ENCODE measurements at places on chromosomes 3 and 15. TPM values are rescaled to one million over a fixed set of nuclear protein-coding genes. Genes with fewer than 3 reads are reported as not detected.

GRCh38 chr3:155154255-155154654 is 74.1 kb downstream of the MME start:
- H3K36me3 ChIP-seq = no peaks in the 10 kb centered on the region
- no peaks in the 10 kb centered on the region for H3K27me3 ChIP-seq
- no peaks in the 10 kb centered on the region for H3K4me1 ChIP-seq

DNA sequence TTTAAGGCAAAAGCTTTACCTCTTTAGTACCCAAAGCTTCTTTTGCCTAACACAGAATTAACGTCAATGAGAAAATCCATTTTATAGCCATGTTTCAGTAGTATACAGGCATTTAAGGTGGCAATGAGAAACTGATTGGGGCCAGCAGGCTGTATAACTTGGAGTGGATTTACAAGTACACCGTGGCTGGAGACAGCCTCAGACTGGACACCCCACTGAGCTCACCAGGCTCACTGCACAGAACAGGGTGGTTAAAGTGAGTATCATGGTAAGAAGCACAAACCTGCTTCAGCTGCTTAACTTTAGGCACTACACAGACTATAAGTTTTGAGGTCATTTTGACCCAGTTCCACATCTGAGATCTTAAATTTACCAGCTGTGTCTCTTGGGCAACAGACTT is 8.9 kb downstream of the CPOX start:
- H3K36me3 ChIP-seq = no peaks in the 10 kb centered on the region
- H3K27me3 ChIP-seq = no peaks in the 10 kb centered on the region
- H3K4me1 ChIP-seq = no peaks in the 10 kb centered on the region
- no peak for DNase-seq

- no peak overlapping the region for H3K4me3 ChIP-seq
- H3K4me1 ChIP-seq = no peaks in the 10 kb centered on the region
- no peak for DNase-seq
- H3K27ac ChIP-seq = no peak overlapping the region
- no peaks in the 10 kb centered on the region for H3K27me3 ChIP-seq
These were observed 103.8 kb upstream of the PRICKLE2 start for GRCh38 chr3:64329037-64329436.

DNA sequence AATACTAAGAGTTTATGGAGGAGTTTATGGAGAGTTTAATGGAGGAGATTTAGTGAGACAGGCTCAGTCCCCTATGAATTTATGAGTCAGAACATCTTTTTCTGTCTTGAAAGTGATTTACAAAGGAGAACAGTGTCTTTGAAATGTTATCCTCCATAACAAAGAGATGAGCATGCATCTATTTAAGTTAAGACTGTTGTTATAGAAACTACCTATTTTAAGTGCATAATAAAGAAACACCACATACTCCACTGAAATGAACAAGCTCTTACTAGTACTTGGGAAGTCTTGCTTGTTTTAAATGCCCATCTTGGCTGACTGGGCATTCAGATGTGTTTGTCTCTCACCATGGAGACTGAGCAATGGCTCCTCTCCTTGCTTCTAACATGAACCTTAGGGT is 118.7 kb upstream of the ACP3 start:
- DNase-seq = no peak
- peaks cover 17% of the 10 kb centered on the region for H3K27me3 ChIP-seq
- no peak overlapping the region for H3K27ac ChIP-seq
- H3K36me3 ChIP-seq = no peaks in the 10 kb centered on the region

GRCh38 chr3:99877031-99877579 is 59.4 kb downstream of the CMSS1 start:
- peak overlapping the region; percentile 92 for H3K27ac ChIP-seq
- DNase-seq = no peak
- H3K4me1 ChIP-seq = peaks cover 16% of the 10 kb centered on the region
- no peaks in the 10 kb centered on the region for H3K27me3 ChIP-seq
- H3K4me3 ChIP-seq = no peak overlapping the region

GRCh38 chr15:78767331-78767951 is 43.8 kb downstream of the ADAMTS7 start:
- H3K27me3 ChIP-seq = no peaks in the 10 kb centered on the region
- no peak overlapping the region for H3K4me3 ChIP-seq
- peaks cover 8% of the 10 kb centered on the region for H3K4me1 ChIP-seq
- no peaks in the 10 kb centered on the region for H3K36me3 ChIP-seq

GRCh38 chr3:70916375-70917055 is 604.1 kb upstream of the MDFIC2 start:
- peaks cover 20% of the 10 kb centered on the region for H3K27me3 ChIP-seq
- no peak for DNase-seq
- no peaks in the 10 kb centered on the region for H3K36me3 ChIP-seq
- no peak overlapping the region for H3K4me3 ChIP-seq
- no peaks in the 10 kb centered on the region for H3K4me1 ChIP-seq

- H3K4me3 ChIP-seq = no peak overlapping the region
- no peak overlapping the region for H3K27ac ChIP-seq
- H3K27me3 ChIP-seq = peaks cover 15% of the 10 kb centered on the region
- H3K4me1 ChIP-seq = no peaks in the 10 kb centered on the region
These were observed 11.0 kb upstream of the PDCD6IP start for GRCh38 chr3:33787328-33788009.

- H3K36me3 ChIP-seq = peaks cover 31% of the 10 kb centered on the region
- H3K4me3 ChIP-seq = no peak overlapping the region
- H3K27ac ChIP-seq = peak overlapping the region; percentile 57
- DNase-seq = no peak
- peaks cover 91% of the 10 kb centered on the region for H3K27me3 ChIP-seq
- H3K4me1 ChIP-seq = no peaks in the 10 kb centered on the region
These were observed 7.5 kb downstream of the SOX2 start for GRCh38 chr3:181718987-181719911.

- no peaks in the 10 kb centered on the region for H3K27me3 ChIP-seq
- DNase-seq = peak; percentile 77
- peak overlapping the region; percentile 95 for H3K27ac ChIP-seq
- H3K4me1 ChIP-seq = peaks cover 62% of the 10 kb centered on the region
- H3K4me3 ChIP-seq = peak overlapping the region; percentile 93
These were observed 1.8 kb downstream of the PRKCD start for GRCh38 chr3:53162672-53163443.

GRCh38 chr3:170038434-170039110 is 777 bp downstream of the GPR160 start:
- H3K36me3 ChIP-seq = no peaks in the 10 kb centered on the region
- H3K27me3 ChIP-seq = no peaks in the 10 kb centered on the region
- peak; percentile 60 for DNase-seq
- H3K4me3 ChIP-seq = peak overlapping the region; percentile 91
- peak overlapping the region; percentile 93 for H3K27ac ChIP-seq

GRCh38 chr3:126827121-126827520 is 123.1 kb downstream of the CHCHD6 start:
- no peak overlapping the region for H3K4me3 ChIP-seq
- no peaks in the 10 kb centered on the region for H3K36me3 ChIP-seq
- no peak overlapping the region for H3K27ac ChIP-seq
- DNase-seq = no peak

- no peak for DNase-seq
- H3K4me1 ChIP-seq = no peaks in the 10 kb centered on the region
- no peak overlapping the region for H3K27ac ChIP-seq
- H3K27me3 ChIP-seq = peaks cover 39% of the 10 kb centered on the region
These were observed 5.2 kb downstream of the ACTC1 start for GRCh38 chr15:34790121-34790520.

DNA sequence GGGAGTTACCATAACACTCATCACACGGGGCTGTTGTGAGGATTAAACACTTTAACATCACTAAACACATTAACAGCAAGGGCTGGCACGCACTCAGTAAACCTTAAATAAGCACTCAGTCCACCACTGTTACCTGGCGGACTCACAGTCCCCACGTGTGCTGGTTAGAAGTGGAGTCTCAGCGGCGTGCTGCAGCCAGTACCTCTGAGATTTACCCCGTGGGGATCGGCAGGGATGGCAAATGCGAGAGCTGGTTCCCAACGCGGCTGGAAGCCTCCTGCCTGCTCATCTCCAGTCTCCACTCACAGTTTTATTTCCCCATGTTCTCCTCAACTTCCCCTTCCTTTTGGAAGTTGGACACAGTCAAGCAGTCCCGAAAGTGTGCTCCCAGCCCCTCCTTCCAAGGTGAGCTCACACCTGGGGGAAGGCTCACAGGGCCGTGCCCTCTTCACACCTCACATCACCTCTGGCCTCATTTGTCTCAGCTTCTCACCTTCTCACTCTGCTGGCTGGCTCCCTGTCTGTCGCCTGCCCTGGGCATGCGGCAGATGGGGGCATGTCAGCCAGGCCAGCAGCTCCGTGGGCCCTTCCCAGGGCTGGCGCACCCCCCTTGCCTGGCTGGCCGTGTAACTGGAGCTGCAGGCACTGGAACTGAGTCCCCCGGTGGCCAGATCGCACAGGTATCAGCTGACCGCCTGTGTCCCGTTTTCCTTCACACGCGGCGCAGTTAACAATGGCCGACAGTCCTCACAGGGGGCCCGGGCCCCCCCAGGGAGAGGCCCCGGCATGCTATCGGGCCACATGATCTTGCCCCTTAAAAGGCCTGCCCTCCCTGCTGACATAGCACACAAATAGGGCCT is 87.1 kb downstream of the WNT7A start:
- H3K4me1 ChIP-seq = no peaks in the 10 kb centered on the region
- no peak overlapping the region for H3K4me3 ChIP-seq
- no peaks in the 10 kb centered on the region for H3K36me3 ChIP-seq
- no peak for DNase-seq

DNA sequence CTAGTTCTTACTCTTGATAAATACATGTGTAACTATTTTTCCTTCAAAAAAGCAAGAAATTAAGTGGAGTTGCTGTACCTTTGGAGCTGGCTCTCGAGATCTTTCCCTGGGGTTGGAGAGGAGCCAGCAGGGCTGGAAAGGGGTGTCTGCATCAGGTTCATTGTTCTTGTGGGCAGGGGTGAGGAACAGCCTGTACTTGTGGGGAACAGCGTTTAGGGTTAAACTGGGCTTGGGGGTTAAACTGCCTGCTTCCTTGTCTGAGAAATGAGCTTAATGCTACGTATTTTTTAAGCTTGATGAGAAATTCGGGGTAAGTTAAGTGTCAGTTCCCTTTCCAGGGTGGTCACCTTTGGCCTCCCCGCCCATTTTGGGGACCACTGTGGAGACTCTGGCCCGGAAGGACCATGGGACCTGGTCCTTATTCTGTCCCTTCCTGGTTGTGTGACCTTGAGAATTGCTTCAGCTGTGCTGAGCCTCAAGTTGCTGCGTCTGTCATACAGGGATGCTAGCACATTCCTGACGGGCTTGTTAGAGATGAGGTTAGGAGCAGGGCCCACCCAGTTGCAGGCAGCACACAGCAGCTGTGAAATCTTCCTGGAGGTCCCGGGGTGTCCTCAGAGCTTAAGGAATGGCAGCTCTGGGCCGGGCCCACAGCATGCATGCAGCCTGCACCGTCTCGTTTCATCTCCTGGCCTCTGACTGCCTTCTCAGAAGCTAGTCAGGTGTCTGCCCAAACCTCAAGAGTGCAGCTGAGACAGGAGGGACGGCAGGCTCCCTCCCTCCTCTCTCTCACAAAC is 11.6 kb downstream of the H1-8 start:
- H3K36me3 ChIP-seq = no peaks in the 10 kb centered on the region
- peak overlapping the region; percentile 20 for H3K27ac ChIP-seq
- peaks cover 8% of the 10 kb centered on the region for H3K4me1 ChIP-seq
- no peak overlapping the region for H3K4me3 ChIP-seq
- DNase-seq = no peak

GRCh38 chr3:148178503-148178902 is 519.2 kb upstream of the AGTR1 start:
- no peaks in the 10 kb centered on the region for H3K27me3 ChIP-seq
- H3K27ac ChIP-seq = no peak overlapping the region
- no peaks in the 10 kb centered on the region for H3K4me1 ChIP-seq
- no peak overlapping the region for H3K4me3 ChIP-seq
- no peak for DNase-seq

DNA sequence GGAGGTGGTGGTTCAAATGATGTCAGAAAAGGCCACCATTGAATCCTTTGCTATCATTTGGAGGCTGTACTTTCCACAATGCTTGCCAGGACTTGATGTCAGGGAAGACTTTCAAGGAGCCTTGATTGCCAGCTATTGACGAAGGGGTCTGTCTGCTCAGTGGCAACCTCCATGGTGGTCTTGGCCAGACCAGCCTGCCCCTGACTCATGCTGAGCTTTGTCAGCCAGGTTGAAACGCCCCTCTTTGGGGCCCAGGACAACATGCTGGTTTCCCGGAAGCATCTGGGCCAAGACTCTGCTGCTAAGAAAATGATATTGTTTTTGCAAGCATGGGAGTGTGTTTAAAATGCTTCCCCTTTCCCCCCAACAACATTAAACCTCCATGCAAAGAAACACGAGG is 26.7 kb downstream of the CGNL1 start:
- no peaks in the 10 kb centered on the region for H3K36me3 ChIP-seq
- no peak overlapping the region for H3K27ac ChIP-seq
- H3K27me3 ChIP-seq = no peaks in the 10 kb centered on the region

- no peaks in the 10 kb centered on the region for H3K36me3 ChIP-seq
- no peak overlapping the region for H3K27ac ChIP-seq
- H3K27me3 ChIP-seq = peaks cover 43% of the 10 kb centered on the region
- peaks cover 3% of the 10 kb centered on the region for H3K4me1 ChIP-seq
These were observed 58.7 kb upstream of the ACAN start for GRCh38 chr15:88744548-88745020.

DNA sequence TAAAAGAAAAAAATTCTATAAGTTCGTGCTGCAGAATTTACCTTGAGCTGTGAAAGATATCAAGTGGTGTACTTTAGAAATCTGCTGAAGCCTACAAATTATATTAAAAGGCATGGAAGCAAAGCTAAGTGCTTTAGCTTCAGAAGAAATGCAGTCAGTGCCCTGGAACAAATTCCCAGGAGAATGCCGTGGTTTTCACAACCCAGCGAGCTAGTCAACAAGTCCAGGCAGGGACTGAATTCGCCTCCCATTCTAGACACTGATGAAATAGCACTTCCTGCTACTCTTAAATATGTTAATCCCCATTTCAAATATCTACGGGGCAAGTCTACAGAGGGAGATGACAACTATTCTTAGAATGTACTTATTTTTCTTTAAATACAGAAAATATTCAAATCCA is 326.4 kb upstream of the IGF1R start:
- no peak overlapping the region for H3K27ac ChIP-seq
- H3K4me1 ChIP-seq = no peaks in the 10 kb centered on the region
- H3K27me3 ChIP-seq = no peaks in the 10 kb centered on the region
- no peak for DNase-seq
- H3K36me3 ChIP-seq = no peaks in the 10 kb centered on the region

SKOR1 gene
- 0.07 TPM for polyA plus RNA-seq

ATP8B4 gene
- polyA plus RNA-seq = not detected

CERS3 gene
- not detected for polyA plus RNA-seq

DPPA4 gene
- polyA plus RNA-seq = 3.8 TPM

GABRB3 gene
- not detected for polyA plus RNA-seq

CDHR4 gene
- polyA plus RNA-seq = not detected

ARGFX gene
- not detected for polyA plus RNA-seq

SCAANT1 gene
- polyA plus RNA-seq = not detected

CCR1 gene
- polyA plus RNA-seq = 0.32 TPM

NRROS gene
- polyA plus RNA-seq = 4.1 TPM

IGSF10 gene
- not detected for polyA plus RNA-seq

TRH gene
- not detected for polyA plus RNA-seq

MESP2 gene
- not detected for polyA plus RNA-seq
